Activated CD8-positive, alpha-beta memory T cell treated with anti-CD3 and anti-CD28 coated beads for 48 hours (primary cell): ENCODE measurements at places on chromosomes 2 and 18.

DNA sequence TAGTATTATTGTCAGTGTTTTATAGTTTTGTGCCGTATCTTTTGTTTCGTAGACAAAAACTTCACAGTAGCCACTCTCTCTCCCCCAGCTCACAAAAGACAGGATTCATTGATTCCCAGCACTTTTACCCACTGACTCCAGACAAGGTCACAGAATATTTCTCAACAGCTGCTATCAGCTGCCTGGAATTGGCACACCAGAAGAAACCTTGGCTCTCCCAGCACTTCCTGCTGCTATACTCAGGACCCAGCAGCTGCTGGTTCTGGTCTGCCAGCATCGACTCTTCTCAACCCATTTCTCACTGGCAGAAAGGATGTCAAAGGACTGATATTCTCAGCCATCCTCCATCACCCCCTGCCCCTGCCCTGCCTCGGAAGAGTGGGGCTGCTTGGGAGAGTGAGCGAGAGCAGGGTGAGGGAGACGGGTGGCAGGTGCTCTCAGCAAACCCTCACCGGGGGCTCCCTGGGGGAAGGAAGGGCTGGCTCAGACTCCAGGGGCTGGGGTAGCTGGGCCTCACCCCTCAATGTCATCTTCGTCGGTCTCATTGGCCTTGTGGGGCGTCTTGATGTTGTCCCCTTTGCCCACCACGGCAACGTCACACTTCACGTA lies 6.1 kb upstream of the OTOF start:
- DNase-seq = no peak

DNA sequence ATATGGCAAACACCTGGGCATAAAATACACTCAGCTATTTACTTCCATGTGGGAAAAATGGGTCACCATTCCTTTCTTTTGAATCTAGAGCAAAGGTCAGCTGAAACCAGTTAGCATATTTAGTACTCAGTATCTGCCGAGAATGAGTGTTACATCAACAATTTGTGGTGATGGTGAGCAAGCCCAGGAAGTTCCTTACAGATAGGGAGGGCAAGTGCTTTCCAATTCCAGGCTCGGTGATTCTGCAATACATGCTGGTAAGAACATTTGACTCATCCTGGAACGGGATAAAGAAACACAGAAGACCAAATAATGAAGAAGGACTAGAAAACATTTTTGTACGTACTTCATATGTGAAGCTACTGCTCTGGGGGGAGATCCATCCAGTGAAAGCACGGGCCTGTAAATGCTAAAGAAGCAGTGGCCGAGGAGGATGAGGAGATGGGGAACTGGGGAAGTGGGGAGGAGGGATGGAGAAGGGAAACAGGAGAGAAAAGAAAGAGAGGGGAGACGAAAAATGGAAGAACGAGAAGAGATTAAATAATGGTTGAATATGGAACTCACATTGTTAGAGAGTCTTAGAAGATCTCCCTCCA lies 251.9 kb downstream of the TTC32 start:
- no peak for DNase-seq

DNA sequence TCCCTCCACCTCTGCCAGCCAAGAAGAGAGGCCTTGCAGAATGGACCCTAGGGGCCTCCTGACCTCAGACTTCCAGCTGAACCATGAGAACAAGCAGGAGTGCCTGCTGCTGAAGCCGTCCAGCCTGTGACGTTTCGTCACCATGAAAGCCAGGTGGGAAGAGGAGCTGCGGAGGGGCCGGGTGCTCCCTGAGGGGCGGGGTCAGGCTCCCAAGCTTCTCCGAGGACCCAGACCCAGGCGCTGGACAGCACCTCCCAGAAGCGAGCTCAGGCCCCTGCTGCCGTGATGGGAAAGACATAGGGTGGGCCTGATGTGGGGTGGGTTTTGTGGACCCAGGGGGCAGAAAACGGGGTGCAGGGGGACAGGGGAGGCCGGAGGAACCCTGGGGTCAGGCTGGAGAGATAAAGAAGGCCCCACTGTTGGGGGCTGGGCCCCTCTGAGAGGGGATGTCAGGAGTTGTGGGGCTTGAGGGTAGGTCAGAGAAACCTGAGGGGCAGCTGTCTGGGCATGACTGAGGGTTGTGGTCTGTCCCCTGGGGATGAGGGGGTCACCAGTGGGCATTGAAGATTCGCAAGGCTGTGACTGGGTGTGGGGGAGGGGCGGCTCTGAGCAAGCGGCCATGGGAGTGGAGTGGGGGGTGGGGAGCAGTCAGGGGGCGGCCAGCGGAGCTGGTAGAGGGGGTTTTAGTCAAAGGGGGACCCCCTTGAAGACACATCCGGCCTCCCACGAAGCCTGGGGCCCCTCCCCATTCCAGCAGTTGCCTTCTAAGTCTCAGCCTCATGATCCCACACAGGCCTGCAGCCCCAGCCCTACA lies 73.4 kb upstream of the ODC1 start:
- DNase-seq = no peak

DNA sequence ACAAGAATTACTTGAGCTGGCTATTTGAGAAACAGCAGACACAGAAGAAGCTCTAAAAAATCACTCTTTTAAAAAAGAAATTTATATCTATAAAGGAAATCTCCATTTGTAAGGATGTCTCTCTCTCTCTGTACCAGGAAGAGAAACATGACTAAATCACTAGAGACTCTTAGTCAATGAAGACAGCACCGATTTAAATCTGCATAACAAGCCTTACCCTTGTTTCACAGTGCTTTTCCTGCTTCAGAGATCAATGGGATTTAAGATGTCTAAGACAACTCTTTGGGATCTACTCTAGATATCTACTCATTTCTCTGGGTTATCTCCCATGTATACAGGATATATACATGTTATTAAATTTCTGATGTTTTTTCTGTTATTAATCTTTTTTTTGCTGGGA lies 359.2 kb upstream of the RND3 start:
- no peak for DNase-seq

GRCh38 chr2:94990956-94991355 lies 34.6 kb upstream of the MAL start:
- DNase-seq = no peak

DNA sequence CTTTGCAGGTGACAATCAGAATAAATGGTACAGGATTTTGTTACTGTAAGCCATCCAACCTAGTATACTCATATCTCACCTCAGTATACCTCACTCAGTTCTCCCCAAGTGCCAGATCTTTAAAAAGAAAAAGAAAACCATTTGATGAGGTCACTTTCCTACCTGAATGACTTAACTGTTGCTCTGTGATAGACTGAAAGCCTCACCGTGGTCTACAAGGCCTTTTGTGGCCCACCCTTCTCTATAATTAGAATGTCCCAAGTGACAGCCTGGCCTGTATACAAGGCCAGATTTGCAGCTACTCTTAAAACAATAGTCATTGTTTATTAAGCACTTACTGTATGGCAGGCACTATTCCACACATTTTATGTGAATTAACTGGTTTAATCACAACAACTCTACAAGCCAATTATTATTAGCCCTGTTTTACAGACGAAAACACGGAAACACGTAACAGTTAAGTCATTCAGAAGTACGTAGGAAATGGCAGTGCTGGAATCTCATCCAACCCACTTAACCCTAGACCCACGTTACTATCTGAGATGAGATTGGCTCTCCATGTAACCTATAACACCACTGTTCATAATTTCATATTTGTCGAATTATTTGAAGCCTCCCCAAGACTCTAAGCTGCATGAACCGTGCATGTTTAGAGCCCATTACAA lies 28.3 kb downstream of the PKP4 start:
- DNase-seq = no peak

DNA sequence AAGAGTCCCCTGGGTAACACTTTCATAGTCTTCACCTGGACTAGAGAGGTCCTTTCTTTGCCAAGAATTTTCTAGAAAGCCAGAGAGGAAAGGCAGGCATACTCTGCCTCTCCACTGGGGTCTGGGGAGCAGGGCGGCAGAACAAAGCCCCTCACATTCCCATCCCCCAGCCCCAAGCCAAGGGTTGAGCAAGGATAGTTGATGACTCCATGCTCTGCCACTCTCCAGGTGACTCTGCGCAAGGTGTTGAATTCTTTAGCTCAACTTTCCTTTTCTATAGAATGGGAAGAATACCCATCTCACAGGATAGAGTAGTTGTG lies 2.9 kb upstream of the GDF7 start:
- DNase-seq = no peak
